ENCODE measurements at places on chromosomes 2 and 18.
A peak's percentile ranks its signal among the peaks of the same experiment; 100 is the strongest.

- peak; percentile 33 for DNase-seq
Observed at GRCh38 chr2:238523158-238524110, 96.7 kb downstream of the ASB1 start.

DNA sequence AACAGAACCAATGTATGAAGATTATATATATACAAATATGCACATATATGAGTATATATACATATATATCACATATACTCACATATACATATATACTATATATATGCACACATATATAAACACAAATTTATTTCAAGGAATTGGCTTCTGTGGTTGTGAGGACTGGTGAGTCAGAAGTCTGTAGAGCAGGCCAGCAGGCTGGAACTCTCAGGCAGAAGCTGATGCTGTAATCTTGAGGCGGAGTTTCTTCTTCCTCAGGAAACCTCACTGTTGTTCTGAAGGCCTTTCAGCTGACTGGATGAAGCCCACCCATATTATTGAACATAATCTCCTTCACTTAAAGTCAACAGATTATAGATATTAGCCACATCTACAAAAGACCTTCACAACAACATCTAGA lies 143.9 kb upstream of the CREB1 start:
- DNase-seq: no peak

GRCh38 chr2:136238286-136239078 lies 120.5 kb upstream of the CXCR4 start:
- DNase-seq: no peak

GRCh38 chr2:160628811-160629210 lies 135.2 kb upstream of the RBMS1 start:
- no peak for DNase-seq

GRCh38 chr2:144261966-144262365 lies 258.0 kb downstream of the ZEB2 start:
- no peak for DNase-seq

DNA sequence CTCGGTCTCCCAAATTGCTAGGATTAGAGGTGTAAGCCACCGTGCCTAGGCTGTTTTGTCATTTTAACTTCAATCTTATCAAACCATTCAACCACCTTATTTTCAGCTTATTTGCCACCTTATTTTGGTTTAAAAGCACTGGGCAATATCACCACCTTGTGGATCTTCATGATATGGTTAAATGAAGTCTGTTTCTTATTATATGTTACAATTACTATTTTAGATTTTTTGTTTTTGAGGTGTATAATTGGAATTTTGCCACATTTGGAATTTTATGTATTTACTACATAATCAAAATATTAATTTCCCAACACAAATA lies 43.8 kb upstream of the SCN9A start:
- DNase-seq: peak; percentile 67

DNA sequence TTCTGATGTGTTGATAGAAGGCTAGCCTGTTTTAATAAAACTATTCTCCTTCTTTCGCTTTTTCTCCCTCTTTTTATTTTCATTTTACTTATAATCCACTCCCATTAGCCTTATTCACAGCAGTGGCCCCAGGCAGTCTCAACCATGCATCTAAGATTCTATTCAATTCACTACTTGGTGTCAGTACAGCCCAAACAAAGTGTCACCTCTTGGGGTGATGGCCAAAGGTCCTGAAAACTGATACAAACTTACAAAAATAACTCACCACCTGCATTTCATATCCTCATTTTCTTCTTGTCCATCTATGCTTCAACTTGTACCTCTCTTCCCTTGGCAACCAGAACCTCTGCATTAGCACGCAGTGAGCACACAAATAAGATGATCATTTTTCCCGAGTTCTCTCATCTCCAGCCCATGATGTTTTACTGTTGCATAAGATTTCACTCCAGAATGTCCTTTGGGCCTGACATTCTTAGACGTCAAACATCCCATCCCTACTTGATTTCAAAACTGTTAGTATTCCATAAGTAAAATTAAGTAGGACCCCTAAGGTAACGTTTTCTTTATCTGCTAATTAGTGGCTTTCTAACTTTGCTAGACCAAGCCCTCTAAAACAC lies 559.3 kb upstream of the TNP1 start:
- DNase-seq: no peak

DNA sequence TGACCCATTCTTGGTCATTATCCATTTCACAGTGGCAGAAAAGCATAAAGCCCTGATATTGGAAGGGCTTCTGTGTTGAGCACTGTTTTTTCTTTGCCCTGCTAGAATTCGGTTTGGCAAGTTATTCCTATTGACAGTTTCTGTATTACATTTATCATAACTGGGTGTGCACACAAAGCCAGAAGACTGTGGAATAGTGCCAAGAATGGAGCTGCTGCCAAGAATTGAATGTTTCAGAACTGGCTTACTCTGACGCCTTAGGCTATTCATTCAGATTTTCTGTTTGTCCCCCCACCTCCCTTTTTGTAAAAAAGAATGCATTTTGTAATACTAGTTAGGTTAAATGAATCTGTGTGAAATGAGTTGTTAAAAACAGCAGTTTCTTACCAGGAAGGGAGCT lies 12.7 kb downstream of the KDM3A start:
- no peak for DNase-seq

DNA sequence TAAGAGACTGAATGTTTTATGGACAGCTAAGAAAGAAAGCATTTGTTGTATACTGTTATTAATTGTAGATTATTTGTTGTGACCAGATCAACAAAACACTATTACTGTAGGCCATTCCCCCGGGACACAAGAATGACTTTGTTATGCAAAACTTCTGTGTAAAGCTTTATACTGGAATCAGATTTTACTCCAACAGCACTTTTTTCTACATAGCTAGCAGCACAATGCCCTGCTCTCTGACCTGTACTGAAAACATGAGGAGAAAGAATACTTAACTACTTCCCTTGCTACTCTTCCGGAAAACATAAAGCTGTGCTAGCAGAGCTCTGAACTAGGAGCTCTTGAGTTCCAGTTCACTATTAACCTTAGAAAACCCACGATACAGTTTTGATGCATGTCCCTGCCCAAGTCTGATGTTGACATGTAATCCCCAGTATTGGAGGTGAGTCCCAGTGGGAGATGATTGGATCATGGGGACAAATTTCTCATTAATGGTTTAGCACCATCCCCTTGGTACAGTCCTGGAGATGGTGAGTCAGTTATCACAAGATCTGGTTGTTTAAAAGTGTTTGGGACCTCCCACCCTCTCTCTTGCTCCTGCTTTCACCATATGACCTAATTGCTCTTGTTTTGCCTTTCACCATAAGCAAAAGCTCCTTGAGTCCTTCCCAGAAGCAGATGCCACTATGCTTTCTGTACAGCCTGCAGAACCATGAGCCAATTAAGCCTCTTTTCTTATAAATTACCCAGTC lies 601.1 kb upstream of the PIK3C3 start:
- no peak for DNase-seq

DNA sequence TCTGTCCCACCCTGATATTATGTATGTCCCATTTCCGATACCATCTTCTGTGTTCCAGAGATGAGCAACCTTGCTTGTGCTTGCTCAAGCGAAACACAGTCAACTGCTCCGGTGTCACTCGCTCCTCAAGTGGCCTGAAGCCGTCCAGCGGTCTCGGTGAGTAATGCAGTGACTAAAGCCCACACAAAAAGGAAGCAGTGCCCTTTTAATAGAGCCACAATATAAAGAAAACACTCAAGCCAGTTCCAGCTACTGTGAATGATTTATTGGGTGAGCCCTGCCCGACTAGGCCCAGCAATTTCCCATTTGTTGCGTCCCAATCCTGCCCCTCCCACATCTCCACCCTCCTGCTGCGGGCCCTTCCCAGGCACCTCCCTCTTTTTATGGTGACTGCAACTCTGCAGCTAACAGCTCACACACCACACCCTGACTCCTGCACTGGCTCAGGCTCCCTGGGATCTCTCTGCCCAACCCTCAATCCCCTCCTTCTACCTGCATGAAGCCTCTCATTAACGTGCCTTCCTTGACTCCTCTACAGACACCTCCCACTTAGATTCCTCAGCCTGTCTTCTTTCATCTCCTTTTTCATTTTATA lies 44.2 kb upstream of the DSC1 start:
- DNase-seq: no peak

DNA sequence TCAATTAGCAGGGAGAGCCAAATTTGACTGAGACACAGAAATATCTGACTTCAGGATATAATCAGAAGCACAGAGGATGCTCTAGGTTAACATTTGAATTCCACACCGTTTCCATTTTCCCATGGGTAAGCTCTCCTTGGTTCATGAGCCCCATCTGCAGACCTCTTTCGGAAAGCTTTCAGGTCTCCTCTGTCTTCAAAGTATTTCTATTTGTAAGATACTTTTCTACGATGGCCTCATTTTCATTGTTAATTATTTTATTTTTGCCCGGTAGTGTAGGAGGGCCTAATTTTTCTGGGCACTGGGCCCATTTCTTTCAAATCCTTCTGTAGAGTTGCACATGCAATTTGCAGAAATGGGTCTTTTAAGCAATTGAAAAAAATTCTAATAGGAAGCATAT lies 53.8 kb downstream of the LRPPRC start:
- DNase-seq: no peak

GRCh38 chr2:207044379-207045362 lies 105.4 kb downstream of the CPO start:
- no peak for DNase-seq

GRCh38 chr2:134360745-134361487 lies 107.0 kb downstream of the MGAT5 start:
- no peak for DNase-seq

DNA sequence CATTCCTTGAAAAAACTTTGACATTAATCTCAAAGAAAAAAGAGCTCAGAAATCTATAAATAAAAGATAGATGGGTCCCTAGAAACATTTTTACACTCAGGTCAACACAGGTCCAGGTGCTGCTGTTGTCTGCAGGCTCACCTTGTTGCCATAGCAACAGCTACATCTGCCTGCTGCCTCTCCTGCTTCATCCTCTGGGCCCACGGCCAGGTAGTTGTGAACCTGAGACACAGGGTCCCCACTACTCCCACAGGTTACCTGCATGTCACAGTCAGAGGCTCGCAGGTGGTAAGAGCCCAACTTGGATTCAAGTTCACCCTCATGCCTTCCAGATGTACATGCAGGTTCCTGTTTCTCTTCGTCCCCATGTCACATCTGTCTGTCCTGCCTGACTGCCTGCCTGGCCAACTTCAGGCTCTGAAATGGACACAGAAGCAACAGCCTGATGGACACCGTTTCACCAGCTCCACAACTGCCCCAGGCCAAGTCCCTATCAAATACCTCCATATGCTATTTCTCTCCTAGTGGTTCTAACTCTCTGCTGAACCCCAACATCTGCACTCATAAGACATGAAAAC lies 88.3 kb upstream of the SALL3 start:
- DNase-seq: no peak

DNA sequence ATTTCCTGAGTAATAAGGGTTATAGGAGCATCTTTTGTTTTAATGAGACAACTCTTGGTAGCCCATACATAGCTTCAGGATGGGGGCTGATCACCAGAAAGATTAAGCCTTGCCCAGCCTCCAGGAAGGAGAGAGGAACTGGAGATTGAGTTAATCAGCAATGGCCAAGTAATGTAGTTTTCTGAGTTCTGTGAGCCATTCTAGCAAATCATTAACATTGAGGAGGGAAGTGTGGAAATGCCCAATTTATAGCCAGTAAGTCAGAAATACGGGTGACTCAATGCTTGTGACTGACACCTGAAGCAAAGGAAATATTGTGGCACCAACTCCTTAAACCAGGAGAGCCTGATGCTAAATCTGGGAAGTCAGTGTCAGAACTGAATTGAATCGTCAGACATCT lies 205.1 kb upstream of the SRD5A2 start:
- no peak for DNase-seq

DNA sequence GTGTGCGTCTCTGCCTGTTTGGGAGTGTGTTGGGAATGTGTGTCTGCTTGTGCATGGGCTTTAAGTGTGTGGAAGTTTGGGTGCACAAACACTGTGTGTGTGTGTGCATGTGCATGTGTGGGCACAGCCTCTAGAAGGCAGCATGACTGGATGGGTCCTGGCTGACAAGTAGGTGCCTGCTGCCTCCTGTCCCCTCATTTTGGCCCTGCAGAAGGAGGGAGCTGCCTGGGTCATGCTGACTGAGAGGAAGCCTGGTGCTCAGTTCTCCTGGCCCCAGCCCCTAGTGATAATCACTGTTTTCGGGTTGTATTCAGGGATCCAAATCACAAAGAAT lies 34.1 kb downstream of the GLI2 start:
- no peak for DNase-seq

- DNase-seq: no peak
Observed at GRCh38 chr2:38733300-38733971, 17.7 kb downstream of the SRSF7 start.

- no peak for DNase-seq
Observed at GRCh38 chr2:238601433-238602222, 174.9 kb downstream of the ASB1 start.

GRCh38 chr18:8643326-8643878 lies 34.2 kb downstream of the RAB12 start:
- no peak for DNase-seq

GRCh38 chr2:163733301-163733938 lies 2.4 kb downstream of the FIGN start:
- peak; percentile 74 for DNase-seq

DNA sequence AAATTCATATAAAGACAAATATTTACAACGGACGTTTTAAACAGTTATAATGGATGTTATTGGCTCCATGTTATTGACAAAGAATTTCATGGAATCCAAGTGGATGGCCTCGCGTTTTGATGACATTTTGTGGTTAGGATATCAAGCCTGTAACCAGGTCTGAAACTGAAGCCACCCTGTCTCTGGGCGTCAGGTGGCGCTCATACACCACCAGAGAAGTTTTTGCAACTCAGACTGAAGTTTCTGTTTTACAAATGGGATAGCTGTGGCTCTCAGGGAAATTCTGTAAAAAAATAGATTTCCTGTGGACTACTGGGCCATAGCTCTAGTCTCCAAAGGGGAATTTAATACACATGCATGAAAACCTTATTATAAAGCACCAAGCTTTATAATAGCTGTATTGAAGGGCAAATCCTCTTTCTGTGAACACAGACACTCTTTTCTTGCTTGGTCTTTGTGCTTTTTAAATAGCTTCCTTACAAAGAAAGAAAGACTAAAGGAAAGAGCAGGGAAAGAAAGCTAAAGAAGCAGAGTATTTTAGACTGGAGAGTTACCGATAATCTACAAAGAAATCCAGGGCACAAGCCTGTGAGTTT lies 86.7 kb downstream of the C18orf54 start:
- DNase-seq: peak; percentile 28

DNA sequence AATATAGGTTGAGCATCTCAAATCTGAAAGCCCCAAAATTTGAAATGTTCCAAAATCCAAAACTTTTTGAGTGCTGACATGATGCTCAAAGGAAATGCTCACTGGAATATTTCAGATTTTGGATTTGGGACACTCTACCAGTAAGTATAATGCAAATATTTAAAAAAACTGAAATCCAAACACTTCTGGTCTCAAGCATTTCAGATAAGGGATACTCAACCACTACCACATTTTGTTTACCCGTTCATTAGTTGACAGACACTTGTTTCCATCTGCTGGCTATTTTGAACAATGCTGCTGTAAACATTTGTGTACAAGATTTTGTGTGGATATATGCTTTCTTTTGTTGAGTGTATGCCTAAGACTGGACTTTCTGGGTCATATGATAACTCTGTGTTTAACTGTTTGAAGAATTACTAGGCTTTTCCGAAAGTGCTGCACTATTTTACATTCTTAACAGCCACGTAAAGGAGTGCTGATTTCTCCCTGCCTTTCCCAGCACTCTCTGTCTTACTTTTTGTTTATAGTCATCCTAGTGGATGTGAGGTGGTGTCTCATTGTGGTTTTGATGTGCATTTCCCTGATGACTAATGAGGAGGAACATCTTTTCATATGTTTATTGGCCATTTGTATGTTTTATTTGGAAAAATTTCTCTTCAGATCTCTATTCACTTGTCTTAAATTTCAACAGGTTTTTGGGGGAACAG lies 19.5 kb upstream of the DCDC2C start:
- no peak for DNase-seq
